CD4-positive, alpha-beta T cell treated with Interleukin-17A for 4 hours (primary cell): ENCODE measurements at places on chromosomes 7 and 10.

DNA sequence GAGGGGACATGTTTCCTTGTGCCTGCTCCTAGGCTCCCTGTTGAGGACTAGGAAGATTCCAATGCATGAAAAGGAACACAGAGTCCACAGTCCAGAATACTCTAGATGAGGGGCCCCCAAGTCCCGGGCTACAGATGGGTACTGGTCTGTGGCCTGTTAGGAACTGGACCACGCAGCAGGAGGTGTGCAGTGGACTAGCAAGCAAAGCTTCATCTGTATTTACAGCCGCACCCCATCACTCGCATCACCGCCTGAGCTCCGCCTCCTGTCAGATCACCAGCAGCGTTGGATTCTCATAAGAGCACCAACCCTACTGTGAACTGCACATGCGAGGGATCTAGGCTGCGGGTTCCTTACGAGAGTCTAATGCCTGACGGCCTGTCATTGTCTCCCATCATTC lies 233.0 kb upstream of the MKLN1 start:
- DNase-seq, result no peak

DNA sequence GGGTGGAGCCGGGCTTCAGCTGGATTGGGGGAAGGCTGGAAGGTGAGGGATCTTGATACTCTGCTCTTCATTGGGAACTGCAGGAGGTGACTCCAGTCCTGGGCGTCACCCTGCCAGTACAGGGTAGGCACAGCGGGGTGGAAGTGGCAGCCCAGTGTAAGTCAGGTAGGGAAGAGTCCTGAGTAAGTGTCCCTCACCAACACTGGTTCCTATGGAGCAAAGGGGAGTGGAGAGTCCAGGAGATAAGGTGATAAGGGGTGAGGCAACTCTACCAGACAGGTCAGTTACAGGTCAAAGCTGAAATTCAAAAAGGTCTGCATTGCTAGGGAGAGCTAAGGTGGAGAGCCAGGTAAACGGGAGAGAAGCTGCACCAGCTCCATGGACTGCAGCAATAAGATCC lies 145.6 kb upstream of the NFE2L3 start:
- DNase-seq, result no peak

DNA sequence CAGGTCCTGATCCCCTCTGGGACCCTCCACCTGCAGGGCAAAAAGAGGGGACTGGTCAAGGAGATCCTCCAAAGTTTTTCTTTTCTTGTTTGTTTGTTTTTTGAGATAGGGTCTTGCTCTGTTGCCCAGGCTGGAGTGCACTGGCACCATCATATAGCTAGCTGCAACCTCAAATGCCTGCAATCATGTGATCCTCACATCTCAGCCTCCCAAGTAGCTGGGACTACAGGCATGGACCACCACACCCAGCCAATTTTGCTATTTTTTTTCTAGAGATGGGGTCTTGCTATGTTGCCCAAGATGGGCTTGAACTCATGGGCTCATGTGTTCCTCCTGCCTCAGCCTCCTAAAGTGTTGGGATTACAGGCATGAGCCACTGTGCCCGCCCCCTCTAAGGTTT lies 41.0 kb downstream of the EPHB4 start:
- DNase-seq, result no peak

- DNase-seq, result no peak
Measured at GRCh38 chr10:31803606-31804351, 124.9 kb downstream of the ARHGAP12 start.

DNA sequence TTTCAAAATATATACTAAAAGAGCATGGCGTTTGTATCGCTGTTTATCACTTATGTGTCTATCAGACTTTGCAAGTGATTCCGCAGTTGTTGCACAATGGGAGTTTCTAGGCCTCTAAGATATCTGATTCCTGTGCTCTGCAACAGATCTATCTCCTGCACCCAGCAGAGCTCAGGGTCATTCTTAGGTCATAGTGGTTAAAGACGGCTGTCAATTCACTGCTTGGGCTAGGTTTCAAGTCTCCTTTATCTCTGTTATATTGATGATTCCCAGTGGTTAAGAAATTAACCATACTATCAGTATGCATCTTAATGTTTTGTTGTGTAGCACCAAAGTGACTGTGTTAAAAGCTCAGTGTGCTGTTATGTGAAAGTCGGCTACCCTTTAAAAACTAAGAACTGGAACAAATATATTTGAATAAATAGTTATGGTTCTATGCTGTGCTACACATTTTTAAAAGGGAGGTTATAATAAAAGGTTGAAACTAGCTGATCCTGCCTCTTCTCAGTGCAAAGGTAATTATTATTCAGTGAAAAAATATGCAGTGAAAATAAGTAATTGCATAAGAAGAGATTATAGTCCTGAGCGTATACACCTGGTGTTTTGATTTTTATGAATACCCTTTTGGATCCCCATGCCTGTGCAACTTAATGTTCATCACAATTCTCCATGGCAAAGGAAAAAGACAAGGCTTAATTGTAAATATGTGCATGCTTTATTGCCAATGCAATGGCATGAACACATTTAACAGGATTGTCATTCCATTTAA lies 24.0 kb downstream of the HOXA1 start:
- no peak for DNase-seq

DNA sequence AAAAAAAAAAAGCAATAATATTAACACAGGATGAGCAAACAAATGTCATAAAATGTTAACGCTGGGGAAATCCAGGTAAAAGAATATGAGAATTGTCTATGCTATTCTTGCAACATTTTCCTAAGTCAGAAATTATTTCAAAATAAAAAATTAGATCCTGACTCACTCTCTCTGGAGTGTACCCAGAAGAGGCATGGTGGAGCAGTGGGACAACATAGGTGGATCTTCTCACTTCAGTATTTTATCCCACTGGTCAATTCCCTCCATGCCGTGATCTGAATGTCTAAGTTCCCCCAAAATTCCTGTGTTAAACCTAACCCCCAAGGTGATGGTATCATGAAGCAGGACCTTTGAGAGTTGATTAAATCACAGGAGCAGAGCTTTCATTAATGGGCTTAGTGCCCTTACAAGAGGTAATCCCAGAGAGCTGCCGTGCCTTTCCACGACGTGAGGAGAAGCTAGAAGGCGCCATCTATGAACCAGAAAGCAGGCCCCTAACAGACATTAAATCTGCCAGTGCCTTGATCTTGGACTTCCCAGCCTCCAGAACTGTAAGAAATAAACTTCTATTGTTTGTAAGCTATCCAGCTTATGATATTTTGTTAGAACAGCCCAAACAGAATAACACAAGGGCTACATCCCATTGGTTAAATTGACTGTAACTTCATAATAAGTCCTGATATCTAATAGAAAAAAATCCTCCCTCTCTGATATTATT lies 35.2 kb downstream of the USP6NL start:
- no peak for DNase-seq

- DNase-seq, result no peak
Measured at GRCh38 chr10:11382187-11382586, 229.3 kb downstream of the USP6NL start.
